Calu3 (cell line): ENCODE measurements at places on chromosomes 13 and 19. TPM values are rescaled to one million over a fixed set of nuclear protein-coding genes. Genes with fewer than 3 reads are reported as not detected.

- H3K27me3 ChIP-seq = peaks cover 10% of the 10 kb centered on the region
- no peak overlapping the region for H3K27ac ChIP-seq
Observed at GRCh38 chr13:36286006-36286405, 11.6 kb downstream of the CCDC169 start.

GRCh38 chr13:42116225-42116624, 67.8 kb downstream of the DGKH start:
- no peak for DNase-seq
- H3K36me3 ChIP-seq = no peaks in the 10 kb centered on the region
- H3K27ac ChIP-seq = no peak overlapping the region

GRCh38 chr19:55238030-55238429, 9.5 kb upstream of the TMEM86B start:
- H3K27me3 ChIP-seq = no peaks in the 10 kb centered on the region
- H3K27ac ChIP-seq = no peak overlapping the region
- H3K4me3 ChIP-seq = no peak overlapping the region

- no peak for DNase-seq
- H3K36me3 ChIP-seq = no peaks in the 10 kb centered on the region
- H3K27ac ChIP-seq = no peak overlapping the region
- peaks cover 92% of the 10 kb centered on the region for H3K27me3 ChIP-seq
- no peaks in the 10 kb centered on the region for H3K4me1 ChIP-seq
Observed at GRCh38 chr19:54262066-54262465, 5.0 kb upstream of the LILRB5 start.

DNA sequence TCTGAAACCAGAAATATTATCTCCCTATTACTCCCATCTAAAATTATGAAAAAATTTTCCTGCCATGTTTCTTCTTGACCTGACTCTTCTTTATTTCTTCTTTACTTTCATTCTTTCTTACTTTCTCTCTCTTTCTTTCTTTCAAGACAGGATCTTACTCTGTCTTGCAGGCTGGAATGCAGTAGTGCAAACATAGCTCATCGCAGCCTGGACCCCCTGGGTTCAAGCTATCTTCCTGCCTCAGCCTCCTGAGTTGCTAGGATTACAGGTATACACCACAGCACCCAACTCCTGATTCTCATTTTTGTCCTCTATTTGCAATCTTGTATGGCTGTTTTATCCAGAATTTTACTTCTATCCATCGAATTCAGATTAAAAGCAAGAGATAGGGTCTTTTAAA, 631.1 kb downstream of the TBC1D4 start:
- no peak overlapping the region for H3K4me3 ChIP-seq
- no peak overlapping the region for H3K27ac ChIP-seq
- no peak for DNase-seq
- H3K4me1 ChIP-seq = no peaks in the 10 kb centered on the region
- H3K27me3 ChIP-seq = no peaks in the 10 kb centered on the region

UNC13A gene
- total RNA-seq = 0.28 and 3.8 TPM in 2 replicates

- no peak overlapping the region for H3K27ac ChIP-seq
- no peak overlapping the region for H3K4me3 ChIP-seq
- H3K4me1 ChIP-seq = peaks cover 15% of the 10 kb centered on the region
Observed at GRCh38 chr13:101455863-101456262, 3.4 kb downstream of the ITGBL1 start.

DNA sequence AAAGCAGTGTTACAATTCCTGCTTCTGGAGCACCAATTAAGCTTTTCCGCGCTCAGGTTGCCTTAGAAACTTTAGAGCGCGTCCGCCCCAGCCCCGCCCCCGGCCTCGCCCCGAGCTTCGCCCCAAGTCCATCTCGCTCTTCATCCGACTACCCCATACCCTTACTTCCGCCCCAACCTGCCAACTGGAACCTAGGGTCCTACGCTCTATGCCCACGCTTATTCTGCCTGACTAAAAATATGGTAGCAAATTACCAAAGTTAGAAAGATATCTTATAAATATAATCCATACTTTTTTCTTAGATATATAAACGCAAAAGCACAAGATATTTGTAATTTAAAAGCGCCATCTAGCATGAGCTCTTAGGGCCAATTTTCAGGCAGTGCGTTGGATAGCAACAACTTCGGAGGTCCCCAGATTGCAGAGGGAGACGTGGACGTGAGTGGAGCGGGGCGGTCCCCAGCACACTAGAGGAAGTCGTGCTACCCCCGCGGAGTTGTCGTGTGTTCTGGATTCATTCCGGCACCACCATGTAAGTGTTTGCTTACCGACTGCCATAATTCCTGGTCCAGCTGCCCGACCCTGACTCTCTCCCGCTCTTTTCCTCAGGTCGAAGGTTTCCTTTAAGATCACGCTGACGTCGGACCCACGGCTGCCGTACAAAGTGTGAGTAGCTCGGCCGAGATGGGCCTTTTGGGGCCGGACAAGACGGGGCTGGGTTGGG, at the start of gene UFM1:
Gene UFM1 (plus strand): TSS at position 462 of the 724 bp plus-strand sequence. CDS start 69 bp downstream, at position 531.
- H3K36me3 ChIP-seq = peaks cover 46% of the 10 kb centered on the region
- no peaks in the 10 kb centered on the region for H3K27me3 ChIP-seq
- H3K27ac ChIP-seq = peak within 1 kb of the TSS; percentile 97
- H3K4me3 ChIP-seq = peak within 1 kb of the TSS; percentile 82
- DNase-seq = peak; percentile 85
